AG09319 (cell line): ENCODE measurements at places on chromosomes 4 and X.

DNA sequence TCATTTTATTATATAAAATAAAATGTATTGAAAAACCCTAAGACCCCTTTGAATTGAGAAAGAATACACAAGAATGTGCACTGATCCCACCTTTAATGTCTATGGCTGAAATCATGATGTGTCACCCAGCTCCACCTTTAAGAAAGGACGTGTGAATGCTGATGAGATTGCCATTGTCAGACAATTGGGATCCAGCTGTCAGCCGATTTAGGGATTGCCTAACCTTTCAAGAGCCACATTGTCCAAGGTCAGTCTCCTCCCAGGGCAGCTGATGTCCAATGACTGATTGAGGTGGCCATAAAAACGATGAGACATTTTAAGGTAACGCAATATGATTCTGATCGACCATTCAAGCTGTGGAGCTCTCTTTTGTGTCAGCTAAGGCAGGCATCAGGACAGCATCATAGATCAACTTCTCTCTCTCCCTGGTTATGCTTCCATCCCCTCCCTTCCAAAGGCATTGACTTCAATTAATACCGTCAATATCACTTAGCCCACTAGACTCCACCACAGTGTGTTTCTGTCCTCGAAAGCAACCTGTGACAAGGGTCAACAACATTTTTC lies 1676.4 kb downstream of the PCDH7 start:
- no peak for DNase-seq

DNA sequence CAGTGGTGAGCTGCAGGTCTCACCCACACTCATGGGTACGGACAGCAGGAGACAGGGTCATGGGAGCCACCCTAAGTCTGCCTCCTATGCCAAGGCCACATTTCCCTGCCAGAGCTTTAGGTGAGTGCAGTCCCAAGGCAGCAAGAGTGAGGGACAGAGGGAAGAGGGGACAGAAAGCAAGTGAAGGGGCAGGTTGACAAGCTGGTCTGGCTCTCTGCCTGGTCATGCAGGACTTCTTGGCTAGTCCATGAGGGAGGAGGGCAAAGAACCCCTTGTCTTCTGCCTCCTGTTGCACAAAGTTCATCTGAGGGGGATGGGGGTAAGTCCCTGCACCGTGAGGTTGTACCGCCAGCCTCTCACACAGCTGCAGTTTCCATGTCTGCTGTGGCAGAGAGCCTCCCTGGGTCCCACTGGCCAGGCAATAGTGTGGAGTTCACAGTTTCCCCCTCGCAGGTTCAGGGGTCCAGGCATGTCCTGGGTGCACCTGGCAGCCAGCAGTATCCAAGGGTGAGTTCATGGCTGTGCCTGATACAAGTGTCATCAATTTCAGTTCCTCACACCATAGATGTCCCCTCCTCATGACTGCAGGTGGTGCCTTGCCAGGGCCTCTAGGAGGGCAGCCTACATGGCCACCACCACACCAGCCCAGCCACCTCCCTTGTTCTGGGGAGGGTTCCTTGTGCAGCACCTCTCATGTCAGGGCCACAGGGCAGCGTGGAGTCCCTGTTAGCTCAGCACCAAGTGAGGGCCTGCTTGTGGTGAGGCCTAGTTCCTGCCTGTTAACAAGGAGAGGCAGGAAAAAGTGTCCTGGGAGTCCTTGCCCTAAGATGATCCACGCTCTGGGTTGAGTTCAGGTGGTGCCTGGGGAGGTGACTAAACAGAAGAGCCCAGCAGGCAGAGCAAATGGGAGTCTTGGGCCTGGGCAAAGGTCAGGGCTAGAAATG lies 72.5 kb downstream of the ADRA2C start:
- DNase-seq, result no peak

DNA sequence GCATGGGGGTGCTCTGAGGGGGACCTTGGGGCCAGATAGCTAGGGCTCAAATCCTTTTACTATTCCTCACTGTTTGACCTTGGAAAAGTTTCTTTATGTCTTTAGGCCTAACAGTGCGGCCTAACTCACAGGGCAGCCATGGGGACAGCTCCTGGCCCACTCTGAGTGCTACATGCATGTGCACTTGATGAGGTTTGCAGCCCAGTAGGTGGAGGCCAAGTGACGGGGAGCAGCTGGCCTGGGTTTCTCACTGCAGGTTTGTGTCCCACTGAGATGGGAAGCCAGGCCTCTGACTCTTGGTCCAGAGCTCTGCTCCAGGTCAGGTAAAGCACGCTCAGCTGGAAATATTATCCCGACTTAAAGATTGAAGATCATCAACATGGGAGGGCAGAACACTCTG lies 102.8 kb downstream of the SLC2A9 start:
- no peak for DNase-seq

DNA sequence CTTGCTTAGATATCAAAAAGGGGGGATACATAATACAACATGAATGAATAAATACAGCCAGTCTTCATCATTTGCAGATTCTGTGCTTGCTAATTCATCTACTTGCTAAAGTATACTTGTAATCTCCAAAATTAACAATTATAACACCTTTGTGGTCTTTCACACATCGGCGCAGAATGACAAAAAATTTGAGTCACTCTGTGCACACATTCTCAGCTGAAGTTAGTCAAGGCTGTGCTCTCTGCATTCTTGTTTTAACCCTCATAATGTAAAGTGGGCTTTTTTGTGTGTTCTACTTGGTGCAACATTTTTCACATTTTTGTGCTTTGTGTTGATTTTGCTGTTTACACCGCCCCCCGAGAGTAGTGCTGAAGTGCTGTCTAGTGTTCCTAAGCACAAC lies 65.8 kb upstream of the GPRIN3 start:
- no peak for DNase-seq

- no peak for DNase-seq
Measured at GRCh38 chr4:140557831-140558435, 10.8 kb downstream of the UCP1 start.

- DNase-seq, result no peak
Measured at GRCh38 chr4:163196926-163197480, 30.3 kb upstream of the NAF1 start.

DNA sequence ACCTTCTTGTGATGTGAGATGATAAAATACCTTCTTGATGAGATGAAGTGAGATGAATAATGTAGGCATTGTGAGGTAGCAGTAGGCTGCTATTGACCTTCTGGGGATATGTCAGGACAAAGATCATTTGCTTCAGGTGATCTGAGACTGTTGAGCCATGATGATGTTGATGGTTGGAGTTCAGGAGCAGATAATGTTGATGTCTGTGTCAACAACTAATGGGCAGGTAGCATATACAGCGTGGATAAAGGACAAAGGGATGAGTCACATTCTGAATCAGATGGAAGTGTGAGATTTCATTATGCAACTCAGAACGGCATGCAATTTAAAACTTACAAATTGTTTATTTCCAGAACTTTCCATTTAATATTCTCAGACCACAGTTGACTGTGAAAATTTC lies 57.3 kb downstream of the RAP1GDS1 start:
- no peak for DNase-seq

DNA sequence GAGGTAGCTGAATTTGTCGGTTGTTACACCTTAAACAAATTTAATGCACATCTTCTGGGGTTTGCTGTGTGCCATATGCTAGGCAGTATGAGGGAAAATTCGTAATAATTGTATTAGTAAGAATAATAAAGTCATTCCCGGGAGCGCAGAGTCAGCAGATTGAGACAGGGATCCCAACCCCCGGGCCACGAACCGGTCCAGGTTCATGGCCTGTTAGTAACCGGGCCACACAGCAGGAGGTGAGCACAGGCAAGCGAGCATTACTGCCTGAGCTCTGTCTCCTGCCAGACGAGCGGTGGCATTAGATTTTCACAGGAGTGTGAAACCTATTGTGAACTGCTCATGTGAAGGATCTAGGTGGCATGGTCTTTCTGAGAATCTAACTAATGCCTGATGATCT lies 114.9 kb downstream of the PCDH7 start:
- DNase-seq, result no peak

DNA sequence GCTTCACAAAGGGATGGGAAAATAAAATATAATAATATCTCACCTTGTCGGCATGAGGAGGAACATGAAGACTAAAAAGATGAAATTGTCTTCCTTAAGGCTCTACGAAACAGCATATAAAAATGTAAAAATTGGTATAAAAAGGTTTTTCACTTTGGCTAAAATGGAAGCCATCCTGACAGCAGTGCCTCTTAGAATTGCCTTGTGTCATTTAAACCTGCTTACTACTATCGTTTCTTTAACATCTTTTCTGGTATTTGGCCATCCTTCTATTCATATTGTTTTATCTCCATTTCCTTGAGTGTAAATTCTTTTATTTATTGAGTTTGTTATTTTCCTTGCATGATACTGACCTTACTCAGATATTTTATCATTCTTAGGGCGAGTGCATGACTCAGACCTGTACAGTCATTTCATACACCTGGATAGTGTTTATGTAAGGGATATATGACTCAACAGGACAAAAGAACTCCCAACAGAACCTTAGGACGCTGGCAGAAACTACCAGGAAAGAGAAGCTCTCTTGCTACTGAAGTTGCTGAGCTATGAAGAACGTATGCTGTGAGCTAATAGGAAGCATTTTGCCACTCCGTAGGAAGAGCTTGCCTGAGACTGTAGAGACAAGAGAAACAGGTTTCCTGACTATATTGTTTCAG lies 5.8 kb upstream of the CDKN2AIP start:
- no peak for DNase-seq

DNA sequence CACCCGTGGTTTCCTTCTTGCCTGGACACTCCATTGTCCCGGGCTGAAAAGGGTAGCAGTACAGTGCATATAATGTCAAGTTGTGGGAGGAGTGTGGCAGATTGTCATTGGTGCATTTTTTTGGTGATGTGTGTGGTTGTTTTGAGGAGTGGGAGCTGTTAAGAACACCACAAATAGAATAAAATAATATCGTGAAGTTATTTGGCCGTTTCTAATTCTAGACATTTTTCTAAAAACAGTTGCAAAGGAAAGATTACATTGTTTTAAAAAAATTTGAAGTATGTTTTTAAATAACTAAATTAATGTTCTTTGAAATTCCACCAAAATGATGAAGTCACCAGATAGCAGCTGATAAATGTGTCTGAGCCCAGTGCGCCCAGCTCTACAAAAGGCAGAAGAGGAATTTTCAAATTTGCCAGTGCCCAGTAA lies 1.3 kb downstream of the PKD2 start:
- no peak for DNase-seq

DNA sequence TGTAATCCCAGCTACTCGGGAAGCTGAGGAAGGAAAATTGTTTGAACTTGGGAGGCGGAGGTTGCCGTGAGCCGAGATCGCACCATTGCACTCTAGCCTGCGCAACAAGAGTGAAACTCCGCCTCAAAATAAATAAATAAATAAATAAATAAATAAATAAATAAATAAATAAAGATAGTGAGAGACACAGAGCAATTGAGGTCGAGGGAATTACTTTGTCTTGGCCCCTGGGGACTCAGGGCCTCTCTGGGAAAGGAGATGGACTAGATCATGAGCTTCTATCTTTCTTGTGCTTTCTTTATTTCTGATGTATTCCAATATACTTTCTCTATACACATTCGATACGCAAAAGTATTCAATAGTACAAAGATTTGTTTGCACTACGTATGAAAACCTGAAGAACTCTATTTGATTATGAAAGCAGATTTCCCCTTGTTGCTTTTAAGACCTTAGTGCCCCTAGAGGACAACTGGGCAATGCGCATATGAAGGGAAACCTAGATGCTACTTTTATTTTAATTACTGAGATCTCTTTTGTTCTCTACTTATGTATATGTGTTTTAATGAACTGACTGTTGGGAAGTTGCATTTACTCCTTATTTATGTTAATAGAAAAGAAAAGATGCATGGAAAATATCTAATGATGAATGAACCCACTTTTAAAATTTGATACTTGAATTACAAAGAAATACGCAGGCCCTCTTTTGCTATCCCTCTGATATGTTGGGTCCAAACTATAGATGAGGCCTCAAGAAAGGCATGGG lies 12.8 kb upstream of the ELOVL6 start:
- no peak for DNase-seq

DNA sequence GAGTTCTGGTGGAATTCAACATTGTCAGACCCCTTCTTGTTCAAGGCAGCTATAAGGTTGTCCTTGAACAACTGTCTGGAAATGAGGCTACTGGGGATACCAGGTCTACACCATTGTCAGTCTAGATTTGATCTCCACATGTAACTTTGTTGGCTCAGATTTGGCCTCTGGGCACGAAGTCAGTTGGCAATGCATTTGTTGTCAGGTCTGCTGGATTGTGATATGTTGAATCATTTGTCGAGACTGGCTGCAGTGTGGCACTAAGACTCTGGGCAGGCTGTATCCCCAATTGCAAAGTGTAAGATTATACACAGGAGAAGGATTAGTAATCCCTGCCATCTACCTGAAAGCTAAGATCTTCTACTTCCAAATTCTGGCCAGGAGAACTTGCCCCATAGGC lies 26.5 kb downstream of the ZNF81 start:
- DNase-seq, result no peak

- no peak for DNase-seq
Measured at GRCh38 chr4:48005781-48006180, 10.7 kb downstream of the CNGA1 start.

- DNase-seq, result no peak
Measured at GRCh38 chr4:138460477-138461414, 218.6 kb upstream of the SLC7A11 start.

DNA sequence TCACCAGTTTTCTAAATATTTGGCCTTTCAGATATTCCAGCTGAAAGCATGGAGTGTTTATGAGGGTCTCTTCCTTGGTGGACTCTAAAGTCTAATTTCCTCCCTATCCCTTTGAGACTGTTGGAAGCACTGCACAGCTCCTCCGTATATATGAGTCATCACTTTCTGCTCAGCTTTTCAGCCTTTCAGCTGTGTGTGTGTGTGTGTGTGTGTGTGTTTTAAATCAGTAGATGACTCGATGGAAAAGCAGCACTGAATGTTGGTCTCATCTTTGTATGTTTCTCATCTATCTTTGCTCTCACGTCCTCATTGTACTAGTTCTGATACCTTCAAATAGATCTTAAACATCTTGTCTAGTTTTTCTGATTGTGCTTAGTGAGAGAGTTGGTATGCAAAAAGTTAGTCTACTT lies 81.6 kb downstream of the ZFX start:
- DNase-seq, result peak; percentile 55

- no peak for DNase-seq
Measured at GRCh38 chr4:41957634-41958033, 22.4 kb downstream of the TMEM33 start.

GRCh38 chr4:25658777-25659176 lies 3.1 kb downstream of the SLC34A2 start:
- no peak for DNase-seq

GRCh38 chrX:133980832-133981588 lies 4.4 kb downstream of the GPC3 start:
- no peak for DNase-seq

DNA sequence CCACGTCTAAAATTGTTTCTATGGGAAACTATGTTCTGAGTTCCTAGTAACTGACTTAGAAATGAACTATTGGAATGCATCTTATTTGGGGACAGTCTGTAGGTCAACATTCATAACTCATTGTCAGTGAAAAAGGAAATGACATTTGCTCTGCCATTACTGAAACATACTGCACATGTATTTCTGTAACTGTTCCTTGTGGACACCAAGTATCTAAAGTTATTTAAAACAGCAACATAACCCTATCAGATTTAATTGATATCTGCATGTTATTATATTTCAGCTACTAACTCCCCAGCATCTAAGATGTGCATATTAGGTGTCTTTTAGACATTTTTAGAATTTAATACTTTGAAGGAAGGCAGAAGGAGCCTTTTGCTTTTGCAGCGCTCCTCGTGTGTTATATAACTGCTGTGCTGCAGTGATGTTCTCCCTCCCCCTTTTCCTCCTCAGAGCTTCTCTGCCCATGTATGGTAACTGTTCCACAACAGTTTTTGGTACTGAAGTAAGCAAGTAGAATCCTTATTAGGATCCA lies 37.2 kb upstream of the TMEM131L start:
- no peak for DNase-seq
